Activated CD8-positive, alpha-beta memory T cell treated with anti-CD3 and anti-CD28 coated beads for 1 hour (primary cell): ENCODE measurements at places on chromosomes 3 and 15.

DNA sequence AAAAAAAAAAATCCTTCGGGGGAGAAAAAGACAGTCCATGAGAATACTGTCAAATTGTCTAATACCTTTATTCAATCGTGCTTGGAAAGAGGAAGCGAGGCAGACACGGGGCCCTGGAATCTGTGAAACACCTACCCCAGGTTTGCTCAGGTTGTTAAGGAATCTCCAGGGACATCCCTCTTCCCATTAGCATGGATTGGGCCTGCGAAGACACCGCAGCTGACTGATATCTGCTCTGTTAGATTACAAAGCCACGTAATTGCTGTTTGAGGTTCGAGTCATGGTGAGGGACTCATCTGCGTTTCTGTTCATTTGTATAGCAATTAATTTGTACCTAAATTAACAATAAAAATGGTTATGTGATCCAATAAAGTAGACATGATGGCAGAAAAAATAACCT, 91.0 kb downstream of the BDH1 start:
- no peak for DNase-seq

DNA sequence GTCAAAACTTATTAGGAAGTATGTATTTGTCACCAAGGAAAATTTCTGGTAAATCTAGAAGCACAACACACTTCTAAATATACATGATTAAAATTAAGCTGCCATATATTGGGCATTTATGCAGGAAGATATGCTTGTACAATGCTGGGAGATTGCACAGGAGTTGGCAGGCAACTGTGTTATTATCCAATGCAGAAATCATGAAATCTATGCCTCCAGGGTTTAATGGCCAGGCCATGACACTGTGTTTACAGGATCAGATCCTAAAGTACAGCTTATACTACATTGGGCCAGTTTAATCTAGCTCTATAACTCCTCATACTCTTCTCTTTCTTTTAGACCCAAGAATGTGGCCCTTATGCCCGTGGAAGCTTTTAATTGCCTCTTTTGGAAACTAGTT, 391.4 kb upstream of the DPH6 start:
- DNase-seq = no peak

- DNase-seq = no peak
Observed at GRCh38 chr15:89332446-89332845, 2.2 kb downstream of the POLG start.

DNA sequence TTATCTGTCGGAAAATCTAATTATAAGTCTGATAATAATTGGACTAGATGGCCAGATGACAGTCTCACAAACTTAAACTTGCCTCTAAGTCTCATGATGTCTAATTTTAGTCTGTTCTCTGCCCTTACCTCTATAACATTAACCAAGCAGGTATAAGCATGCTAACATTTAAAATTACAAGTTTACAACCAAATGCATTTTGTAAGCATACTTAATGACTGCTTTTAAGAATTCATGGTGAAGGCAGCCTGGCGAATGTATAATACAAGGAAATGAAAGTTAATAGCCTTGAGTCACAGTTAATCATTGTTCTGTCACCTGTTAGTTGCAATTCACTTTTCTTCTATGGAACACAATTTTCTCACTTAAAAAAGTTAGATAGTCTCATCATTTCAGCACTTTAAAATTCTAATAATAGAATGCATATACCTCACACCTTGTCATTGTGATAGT, 16.5 kb downstream of the BCHE start:
- no peak for DNase-seq

DNA sequence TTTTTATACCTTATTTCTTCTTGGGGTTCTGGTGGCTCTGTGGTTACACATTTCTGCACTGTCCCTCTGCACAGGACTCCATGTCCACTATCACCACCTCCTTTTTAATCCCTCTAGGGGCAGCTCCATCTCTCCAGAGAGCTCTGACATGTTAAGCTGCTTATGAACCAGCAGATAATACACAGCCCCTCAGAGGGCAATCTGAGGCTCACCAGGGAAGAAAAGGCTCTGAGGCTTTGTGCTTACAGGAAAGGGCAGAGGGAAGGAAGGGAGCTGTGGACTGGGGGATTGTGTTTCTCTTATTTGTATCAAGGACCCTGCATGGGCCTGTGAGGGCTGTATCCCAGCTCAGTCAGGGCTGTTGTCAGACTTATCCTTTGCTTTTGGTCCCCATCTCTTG, 164.5 kb downstream of the EPHB1 start:
- DNase-seq = no peak

DNA sequence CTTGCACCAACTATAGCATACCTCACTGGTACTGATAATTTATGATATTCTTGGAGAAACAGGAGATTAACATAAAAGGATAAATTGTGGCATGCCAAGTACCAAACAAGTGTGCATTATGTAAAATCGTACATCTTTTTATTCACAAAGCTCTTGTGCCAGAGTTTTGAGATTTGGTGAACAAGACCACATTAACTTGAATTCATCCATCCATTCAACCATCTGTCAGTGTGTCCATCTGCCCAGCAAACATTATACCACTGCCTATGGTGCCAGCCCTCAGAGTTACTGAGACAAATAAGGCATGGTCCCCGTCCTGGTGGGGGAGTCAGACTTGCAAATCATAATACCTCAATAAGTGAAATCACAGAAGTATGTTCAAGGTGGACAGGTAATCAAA, 17.0 kb upstream of the NEO1 start:
- DNase-seq = no peak

DNA sequence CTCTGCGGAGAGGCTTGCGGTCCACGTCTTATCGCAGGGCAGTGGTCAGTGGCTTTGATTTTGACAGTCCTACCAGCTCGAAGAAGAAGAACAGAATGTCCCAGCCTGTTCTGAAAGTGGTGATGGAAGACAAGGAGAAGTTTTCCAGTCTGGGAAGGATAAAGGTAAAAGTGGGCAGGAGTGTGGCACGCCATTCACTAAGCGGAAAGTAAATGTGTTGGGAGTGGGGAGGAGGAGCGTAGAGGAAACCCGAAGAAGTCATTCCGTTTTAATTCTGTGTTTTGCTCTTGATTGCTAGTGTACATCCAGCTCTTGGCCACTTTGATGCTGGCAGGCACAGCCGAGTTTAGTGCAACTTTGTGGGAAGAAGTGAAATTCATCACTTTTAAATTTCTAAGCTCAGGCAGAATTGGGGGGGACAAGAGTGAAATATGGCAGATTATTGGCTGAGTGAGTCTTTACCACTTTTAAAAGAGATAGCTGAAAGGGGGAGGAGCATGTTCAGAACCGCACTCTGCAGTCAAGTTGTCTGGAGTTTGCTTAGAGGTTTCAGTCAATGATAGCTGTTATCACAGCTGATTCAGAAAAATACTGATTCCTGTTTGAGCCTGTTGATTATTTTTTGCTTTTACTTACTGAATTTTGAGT, 1.8 kb downstream of the ARHGEF26 start:
- no peak for DNase-seq

- DNase-seq = no peak
Observed at GRCh38 chr3:167808910-167809309, 73.4 kb downstream of the SERPINI1 start.

GRCh38 chr15:75693501-75694240, 19.0 kb downstream of the CSPG4 start:
- DNase-seq = no peak

DNA sequence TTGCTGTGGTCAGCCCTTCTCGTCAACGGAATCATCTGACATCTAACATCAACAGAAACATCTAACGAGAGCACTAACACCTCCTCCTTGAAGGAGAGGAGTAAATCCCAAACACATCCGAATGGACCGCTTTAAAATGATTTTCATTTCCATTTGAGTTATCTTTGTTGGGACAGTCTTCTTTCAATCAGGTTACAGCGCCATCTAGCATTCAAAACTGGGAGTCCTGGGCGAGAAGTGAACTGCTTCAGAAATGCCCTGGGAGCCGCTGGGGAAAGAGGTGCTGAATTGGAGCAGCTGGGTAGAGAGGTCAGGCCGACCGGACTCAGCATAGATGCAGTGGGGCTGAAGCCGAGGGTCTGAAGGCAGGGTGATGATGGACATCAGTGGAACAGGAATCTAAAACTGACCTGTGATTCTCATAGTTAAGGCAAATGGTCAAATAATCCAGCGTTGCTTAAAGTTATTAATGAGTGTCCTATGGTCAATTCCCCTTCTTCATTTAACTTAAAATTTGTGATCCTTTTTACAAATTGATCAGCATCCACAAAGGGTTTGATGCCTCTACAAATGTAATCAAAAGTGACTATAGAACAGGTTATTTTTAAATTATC, 170.0 kb upstream of the NDN start:
- DNase-seq = no peak

DNA sequence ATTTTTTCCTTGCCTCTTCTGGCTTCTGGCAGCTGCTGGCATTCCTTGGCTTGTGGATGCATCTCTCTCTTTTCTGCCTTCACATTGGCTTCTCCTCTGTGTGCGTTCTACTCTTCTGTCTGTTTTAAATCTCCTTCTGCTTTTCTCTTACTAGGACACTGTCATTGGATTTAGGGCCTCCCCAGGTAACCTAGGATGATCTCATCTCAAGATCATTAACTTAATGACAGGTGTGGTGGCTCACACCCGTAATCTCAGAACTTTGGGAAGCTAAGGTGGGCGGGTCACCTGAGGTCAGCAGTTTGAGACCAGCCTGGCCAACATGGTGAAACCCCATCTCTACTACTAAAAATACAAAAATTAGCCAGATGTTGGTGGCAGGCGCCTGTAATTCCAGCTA, 40.9 kb upstream of the ULK4 start:
- DNase-seq = no peak

- no peak for DNase-seq
Observed at GRCh38 chr3:117285737-117286136, 576.2 kb downstream of the TUSC7 start.

DNA sequence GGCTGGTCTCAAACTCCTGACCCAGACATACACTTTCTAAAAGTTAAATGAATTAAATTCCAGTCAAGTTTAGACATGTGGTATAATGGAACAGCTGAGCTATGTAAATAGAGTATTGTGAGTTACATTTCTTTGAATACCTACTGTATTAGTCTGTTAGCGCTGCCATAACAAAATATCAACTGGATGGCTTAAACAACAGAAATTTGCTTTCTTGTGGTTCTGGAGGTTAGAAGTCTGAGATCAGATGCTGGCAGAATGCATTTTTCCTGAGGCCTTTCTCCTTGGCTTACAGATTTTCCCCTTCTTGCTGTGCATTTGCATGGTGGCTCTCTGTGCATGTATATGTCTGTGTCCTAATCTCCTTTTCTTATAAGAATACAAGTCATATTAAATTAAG, 101.5 kb upstream of the TGFBR2 start:
- no peak for DNase-seq

DNA sequence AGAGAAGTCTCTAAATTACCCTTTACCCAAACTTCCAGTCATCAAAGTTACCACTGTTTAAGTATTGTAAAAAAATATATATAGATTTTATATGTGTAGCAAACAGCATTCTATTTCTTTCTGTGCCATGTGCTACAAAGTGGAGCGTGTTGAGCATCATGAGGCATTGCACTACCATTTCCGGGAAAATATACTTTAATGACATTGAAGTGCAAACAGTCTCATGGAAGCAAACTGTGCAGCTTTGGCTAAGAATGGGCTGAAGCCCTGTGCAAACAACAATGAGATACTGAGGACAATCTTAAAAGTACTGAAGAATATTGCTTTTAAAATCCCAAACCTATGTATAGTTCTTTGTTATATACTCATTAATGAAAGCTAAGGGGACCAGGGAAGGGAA, 6.5 kb upstream of the RPL22L1 start:
- no peak for DNase-seq

DNA sequence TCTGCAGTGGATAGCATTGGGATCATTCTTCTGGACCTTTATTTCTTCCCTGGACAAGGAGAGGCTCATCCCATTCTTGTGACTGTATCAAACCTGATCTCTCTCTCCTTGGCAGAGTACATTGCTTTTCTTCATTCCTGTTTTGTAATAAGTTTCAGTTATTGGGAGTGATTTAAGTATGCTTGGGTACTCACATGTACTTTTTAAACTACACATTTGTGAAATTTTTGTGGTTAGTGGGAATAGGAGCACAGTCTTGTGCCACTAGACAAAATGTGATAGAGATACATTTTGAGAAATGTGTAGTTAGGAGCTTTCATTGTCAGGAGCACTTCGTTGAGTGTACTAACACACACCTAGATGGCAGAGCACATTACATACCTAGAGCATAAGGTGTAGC, 262.6 kb downstream of the C3orf38 start:
- DNase-seq = no peak

DNA sequence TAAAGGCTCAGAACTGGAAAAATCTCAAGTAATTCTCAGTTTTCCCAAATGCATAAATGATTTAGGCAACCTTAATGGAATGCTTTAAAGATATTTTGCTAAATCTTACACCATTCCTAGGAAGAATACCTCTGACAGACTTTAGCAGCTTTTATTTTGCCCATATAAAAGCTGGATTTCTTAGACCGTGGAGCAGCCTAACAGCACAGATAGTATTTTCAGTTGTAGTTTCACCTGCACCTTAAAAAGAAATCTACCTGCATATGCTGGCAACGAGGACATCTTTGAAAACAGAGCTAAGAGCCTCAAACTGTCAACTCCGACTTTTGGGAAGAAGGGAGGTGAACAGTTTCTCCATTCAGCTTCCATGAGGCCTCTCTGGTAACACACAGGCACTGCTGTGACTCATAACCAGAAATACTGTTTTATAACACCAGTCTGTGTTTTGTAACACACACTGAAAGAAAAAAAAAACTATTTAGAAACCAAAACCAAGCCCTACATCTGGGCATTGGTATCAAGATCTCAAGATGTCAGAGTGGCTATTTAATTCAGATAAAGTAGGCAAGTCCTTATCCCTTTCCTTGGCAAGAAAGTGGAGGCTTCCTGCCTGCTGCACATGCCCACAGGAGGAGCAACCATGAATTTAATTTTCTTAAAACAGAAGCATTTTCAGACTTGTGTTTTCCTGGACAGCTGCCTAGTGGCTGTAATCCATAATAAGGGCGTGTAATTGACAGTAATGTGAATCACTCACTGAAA, 181.5 kb upstream of the ICE2 start:
- DNase-seq = no peak

DNA sequence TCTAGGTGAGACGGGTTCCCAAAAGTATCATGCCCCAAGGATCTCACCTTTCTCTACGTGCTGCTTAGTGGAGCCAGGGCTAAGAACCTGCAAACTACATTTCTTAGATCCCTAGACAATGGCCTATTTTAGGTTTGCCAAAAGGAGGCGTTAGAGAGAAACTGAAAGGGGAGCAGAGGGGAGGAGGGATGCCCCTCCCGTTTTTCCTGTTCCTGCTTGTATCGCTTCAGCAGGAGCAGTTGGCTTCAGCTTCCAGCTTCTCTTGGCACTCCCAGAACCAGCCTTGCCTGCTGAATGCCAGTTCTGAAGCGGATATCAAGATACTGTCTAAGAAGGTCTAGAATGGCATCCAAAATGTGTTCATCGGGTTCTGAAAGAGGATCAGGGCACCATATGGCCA, 58.4 kb upstream of the ABHD17C start:
- DNase-seq = no peak

GRCh38 chr3:150547045-150547741, 606 bp downstream of the EIF2A start:
- DNase-seq = no peak

DNA sequence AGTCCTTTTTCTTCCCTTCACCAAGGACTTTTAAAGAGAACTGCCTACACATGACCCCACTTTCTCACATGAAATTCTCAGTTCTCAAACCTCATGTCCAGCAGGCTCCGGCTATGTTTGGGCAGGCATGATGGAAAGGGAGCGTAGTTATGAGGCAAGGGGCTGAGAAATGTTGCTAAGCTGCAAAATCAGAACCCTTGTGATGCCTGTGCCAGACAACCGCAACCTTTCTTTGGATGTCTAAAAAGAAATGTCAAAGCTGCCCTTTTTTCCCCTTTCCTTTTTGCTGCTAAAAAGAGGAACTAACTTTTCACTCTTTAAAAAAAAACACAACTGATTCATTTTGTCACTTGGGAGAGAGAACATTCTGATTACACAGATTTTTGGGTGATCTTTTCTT, 19.2 kb downstream of the GNB4 start:
- no peak for DNase-seq
